H9 (cell line): ENCODE measurements at places on chromosomes 7 and 10.

- DNase-seq, result no peak
These were observed 13.7 kb downstream of the VIM start for GRCh38 chr10:17241611-17242333.

GRCh38 chr7:143205560-143206293 lies 16.1 kb upstream of the TAS2R40 start:
- DNase-seq, result no peak

DNA sequence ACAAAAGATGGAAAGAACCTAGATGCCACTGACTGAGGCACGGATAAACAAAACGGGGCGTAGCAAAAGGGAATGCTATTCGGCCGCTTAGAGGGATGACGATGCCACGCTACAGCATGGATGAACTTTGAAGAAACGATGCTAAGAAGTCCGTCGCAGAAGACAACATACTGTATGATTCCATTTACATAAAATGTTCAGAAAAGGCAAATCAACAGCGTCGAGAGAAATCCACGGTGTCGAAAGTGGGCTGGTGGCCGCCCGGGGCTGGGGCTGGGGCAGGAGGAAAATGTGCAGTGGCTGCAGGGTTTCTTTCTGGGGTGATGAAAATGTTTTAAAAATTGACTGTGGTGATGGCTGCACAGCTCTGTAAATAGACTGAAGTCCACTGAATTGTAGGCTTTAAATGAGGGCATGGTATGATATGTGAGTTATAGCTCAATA lies 24.1 kb downstream of the GNA12 start:
- DNase-seq, result no peak

- DNase-seq, result no peak
These were observed 140.6 kb downstream of the FAM53B start for GRCh38 chr10:124603376-124604213.

DNA sequence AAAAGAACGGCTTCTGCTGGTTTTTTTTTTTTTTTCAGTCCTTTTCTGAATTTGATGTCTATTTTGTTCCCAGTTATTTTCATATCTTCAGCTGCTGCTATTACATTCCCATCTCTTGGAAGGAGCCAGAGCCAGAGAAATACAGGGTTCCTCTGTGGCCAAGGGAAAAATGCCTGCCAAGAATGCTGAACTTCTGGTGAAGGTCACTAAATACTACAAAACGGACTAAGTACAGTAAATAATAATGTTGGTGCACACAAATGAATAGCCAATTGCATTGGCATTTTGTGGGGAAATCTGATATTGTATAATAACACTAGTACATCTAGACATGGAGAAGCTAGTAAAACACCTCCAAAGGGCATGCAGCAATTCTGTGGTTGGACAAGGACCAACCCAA lies 56.3 kb upstream of the ZEB1 start:
- no peak for DNase-seq

- DNase-seq, result no peak
These were observed 379.0 kb upstream of the RNF32 start for GRCh38 chr7:156261581-156261980.

GRCh38 chr10:17907641-17908040 lies 44.1 kb upstream of the SLC39A12 start:
- no peak for DNase-seq

GRCh38 chr10:128566361-128566968 lies 440.2 kb upstream of the MKI67 start:
- no peak for DNase-seq

DNA sequence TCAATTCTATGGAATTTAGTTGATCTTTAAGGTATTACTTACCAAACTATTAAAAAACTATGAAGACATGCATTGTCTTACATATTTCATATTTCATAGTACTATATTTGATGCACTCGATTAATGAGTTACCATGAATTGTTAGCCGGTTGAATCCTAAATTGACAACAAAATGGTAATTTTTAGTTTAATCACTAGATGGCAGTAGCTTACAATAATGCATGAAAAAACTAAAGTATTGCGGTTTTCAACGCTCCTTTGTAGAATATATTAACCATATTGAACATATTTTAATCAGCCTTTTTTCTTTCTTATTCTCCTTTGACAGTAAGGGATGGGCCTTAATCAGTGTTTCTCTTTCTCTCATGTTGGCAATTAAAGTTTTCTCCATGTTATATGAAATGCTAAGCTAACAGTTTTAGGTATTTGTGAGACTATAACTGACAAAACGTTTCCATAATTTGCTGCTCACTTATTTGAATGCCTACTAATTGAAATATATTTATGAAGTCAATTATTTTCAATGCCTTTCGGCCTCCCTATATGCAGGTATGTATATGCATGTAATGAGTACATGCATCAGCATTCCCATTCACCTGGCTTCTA lies 48.5 kb upstream of the ARL4A start:
- DNase-seq, result no peak

GRCh38 chr10:15451137-15452094 lies 80.3 kb upstream of the FAM171A1 start:
- DNase-seq, result no peak

GRCh38 chr10:86684331-86685097 lies 16.2 kb downstream of the LDB3 start:
- DNase-seq, result peak; percentile 66

GRCh38 chr7:139245401-139245800 lies 14.4 kb downstream of the UBN2 start:
- DNase-seq, result no peak
